ENCODE measurements at places on chromosomes 7 and 10.
A peak's percentile ranks its signal among the peaks of the same experiment; 100 is the strongest.

DNA sequence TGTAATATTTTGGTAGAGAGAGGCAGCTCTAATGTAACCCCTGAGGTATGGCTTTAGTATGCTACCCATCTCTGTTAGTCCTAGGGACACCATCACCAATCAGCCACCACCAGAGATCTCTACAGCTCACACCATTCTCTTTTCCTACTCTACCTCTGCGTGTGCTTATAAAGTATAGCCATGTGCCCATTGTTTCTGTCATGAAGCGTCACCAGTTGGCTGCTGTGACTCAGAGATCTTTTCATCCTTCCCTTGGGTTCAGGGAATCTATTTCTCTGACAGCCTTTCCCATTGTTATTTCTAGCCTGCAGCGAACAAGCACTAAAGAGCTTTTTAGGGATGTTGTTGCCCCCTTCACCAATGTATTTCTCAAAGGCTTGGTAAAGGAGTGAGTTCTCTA is 103.3 kb downstream of the TPST1 start:
- DNase-seq, result no peak

- peak; percentile 86 for DNase-seq
These were observed 20.2 kb downstream of the PDCD11 start for GRCh38 chr10:103416436-103417147.

GRCh38 chr7:27156916-27157701 is 634 bp upstream of the HOXA7 start:
- no peak for DNase-seq

DNA sequence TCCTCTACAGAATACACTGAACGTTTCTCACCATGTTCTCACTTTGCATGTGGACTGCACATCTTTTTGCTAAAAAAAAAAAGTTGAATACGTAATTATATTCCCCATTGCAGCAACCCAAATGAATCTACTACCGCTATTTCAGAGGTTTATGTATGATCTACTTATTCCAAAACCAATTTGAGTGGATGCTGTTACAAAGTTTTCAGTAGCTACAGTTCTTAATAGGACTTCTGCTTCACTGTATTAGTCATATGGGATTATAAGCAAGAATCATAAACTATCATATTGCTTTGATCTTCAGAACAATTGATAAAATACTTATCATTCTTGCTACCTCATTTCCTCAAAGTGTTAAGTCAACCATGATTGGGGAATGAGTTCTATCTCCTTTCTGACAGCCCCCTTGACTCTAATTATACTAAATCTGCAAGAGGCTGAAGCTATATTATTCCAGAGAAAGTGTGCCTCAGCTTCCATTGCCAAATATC is 257.0 kb downstream of the PARD3 start:
- no peak for DNase-seq

GRCh38 chr7:43296306-43296705 is 183.9 kb downstream of the HECW1 start:
- peak; percentile 36 for DNase-seq

GRCh38 chr10:101646364-101646763 is 48.6 kb downstream of the FBXW4 start:
- DNase-seq, result no peak

GRCh38 chr7:45658716-45659495 is 84.7 kb downstream of the ADCY1 start:
- DNase-seq, result no peak

GRCh38 chr7:28105234-28105633 is 75.4 kb downstream of the JAZF1 start:
- DNase-seq, result peak; percentile 57

DNA sequence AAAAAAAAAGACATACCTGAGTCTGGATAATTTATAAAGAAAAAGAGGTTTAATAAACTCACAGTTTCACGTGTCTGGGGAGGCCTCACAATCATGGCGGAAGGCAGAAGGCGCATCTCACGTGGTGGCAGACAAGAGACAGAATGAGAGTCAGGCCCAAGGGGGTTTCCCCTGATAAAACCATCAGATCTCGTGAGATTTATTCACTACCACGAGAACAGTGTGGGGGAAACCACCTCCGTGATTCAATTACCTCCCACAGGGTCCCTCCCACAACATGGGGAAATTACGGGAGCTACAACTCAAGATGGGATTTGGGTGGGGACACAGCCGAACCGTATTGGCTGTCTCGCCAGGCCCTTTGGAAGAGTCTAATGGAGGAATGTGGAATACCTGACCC is 9.0 kb upstream of the MAFK start:
- DNase-seq, result no peak

DNA sequence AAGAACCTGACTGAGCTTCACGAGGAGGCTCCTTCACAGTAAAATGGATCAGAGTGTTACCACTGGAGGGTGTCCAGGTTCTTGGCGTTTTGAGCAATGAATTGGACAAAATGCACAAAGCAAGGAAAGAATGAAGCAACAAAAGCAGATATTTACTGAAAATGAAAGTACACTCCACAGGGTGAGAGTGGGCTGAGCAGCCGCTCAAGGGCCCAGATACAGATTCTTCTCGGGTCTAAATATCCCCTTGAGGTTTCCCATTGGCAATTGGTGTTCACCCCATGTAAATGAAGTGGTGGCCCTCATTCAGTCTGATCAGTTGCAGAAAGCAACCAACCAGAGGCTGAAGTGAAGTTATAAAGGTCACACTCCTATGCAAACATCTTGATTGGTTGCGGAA is 214.7 kb upstream of the SH2B2 start:
- DNase-seq, result no peak

GRCh38 chr10:129523723-129524316 is 56.8 kb downstream of the MGMT start:
- no peak for DNase-seq

DNA sequence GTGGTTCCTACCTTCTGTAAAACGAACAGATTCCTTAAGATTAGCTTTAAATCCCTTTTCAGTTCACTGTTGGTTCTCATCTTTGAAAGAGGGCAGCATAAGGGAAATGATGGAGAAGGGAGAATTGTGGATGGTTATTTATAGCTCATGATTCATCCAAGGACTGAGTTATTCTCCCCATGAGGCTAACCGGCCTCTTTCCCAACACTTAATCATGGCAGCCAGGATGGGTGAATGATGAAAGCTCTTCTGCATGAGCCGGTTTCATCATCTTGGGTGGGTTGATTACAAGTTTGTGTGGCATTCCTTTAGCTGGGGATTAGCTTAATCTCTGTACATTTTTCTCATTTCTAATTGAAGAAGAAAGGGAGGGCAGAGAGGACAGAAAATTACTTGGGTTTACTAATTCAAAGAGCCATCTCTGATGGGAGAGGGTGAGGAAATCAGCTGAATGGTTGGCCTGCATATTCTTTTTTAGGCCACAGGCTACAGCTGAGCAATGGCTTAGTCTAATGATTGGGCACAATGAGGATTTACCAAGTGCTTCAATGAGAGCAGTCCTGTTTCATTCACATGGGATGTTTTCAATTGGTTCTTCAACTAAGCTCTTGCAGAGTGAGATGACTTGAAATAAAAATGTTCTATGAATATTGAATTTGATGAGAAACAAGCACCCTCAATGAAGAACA is 250.0 kb downstream of the BMPER start:
- peak; percentile 22 for DNase-seq

DNA sequence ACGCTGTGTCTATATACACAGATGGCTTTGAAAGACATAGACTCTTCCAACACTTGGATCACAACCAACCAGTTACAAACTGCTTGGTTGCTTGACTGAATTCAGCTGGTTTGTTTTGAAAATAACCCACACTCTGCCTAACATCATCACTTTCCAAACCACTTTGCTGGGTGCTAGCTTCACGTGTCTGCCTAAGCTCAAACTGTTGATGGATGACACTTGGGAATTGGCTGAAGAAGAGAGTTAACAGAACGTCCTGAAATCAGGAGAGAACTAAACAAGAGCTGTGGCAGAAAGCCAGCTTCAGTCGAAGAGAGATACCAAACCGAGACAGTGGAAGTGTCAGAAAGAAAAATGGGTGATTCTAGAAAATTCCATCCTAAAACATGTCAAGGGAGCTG is 420.8 kb upstream of the AUTS2 start:
- DNase-seq, result no peak

DNA sequence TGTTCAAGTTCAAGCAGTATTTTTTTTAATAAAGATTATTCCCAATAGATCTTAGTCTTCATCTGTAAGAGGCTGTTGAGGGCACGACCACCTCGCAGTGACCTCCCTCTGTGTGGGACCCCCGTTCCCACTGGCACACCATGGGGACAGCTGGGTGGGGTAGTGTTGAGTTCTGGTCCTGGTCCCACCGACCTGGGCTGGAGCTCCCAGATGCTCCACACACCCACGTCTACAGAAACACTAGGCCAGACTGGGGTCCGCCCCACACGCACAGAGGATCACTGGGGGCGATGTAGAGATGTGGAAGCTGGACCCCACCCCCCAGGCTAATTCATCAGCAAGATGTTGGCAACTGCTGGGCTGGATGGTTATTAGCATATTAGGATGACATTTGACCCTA is 623.6 kb downstream of the PTPRN2 start:
- DNase-seq, result no peak

- DNase-seq, result peak; percentile 60
These were observed 96.4 kb upstream of the CACNA2D1 start for GRCh38 chr7:82539969-82540368.

DNA sequence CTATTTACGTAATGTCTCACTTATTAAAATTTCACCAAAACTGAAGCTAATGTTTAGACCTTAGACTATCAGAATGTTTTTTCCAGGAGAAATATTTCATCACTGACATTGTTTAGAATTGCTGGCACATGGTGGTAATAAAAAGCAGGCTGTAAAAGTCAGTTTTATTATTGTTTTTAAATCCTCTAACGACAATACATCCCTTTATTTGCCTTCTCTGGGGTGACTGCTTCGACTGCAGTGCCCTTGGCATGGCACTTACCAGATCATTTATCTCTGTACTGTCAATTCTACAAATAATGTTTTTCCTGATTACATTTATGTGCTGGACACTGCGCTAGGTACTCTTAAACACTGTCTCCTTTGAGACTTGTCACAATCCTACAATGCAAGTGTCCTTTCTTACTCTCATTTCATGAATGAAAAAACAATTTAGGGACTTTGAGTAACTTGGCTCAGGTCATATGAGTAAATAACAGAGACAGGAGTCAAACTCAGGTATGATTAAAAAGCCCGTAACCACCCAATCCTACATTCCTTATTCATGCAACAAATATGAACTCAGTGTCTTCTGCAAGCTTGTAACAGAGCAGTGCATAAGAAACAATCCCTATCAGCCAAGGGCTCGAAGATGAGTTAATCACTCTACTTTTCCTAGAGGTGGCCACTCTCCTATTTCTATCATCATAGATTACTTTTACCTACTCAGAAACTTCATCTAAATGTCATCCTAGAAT is 5.6 kb upstream of the ING3 start:
- DNase-seq, result no peak

Data from DMS53 (cell line).